ENCODE measurements at places on chromosomes 11 and 22.

GRCh38 chr11:95803973-95804372, 13.7 kb downstream of the CEP57 start:
- DNase-seq: no peak

DNA sequence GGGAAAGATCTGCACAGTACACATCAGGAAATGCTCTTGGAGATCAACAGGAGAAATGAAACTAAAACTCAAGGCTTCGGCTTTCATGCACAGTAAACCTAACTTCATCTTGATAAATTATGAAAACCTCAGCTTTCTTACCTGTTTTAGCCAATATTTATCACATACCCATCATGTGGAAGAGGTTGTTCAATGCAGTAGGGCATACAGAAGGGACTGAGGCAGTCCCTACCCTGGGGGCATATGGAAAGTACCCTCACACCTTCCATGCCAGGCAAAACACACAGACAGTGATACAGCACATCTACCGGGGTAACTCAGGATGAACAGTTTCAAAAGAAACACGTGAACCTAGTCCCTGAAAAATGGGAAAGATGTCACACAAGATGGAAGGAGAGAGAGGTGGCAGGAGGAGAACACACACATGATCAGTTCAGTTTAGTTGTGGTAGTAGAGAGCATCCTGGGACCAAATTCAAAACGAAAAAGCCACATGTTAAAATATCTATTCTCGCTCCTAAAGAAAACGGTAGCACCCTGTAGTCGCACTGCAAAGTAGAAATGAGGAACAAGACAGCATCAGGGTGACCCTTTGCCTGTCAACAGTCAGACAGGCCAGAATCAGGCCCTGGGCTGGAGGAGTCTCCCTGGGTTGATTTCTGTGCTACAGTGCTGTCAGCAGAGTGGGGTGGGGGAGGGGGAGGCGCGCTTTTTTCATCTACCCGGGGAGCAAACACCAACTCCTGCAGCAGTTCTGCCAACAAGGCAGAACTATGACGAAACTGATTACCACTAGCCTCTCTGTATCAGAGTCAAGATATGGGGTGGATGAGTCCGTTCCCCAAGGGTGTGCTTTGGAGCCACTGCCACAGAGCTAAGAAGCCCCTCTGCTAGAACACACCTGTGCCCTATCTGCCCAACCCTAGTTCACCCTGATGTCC, 1.3 kb downstream of the HIRA start:
- no peak for DNase-seq

DNA sequence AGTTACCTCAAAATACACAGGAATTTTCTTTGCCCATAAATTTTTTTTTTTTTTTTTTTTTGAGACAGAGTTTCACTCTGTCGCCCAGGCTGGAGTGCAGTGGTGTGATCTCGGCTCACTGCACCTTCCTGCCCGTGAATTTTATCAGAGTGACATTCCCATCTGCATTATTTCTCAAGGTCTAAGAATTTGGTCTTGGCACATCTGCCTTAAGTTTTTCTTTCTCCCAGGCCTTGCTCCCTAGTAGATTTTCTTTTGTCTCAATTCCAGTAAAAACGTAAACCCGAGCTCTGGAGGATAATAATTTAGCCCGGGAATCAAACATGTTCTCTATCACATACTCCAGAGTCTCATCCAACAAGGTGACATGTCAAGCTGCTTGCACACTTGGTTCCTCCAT, 12.4 kb downstream of the TRIM6 start:
- no peak for DNase-seq

DNA sequence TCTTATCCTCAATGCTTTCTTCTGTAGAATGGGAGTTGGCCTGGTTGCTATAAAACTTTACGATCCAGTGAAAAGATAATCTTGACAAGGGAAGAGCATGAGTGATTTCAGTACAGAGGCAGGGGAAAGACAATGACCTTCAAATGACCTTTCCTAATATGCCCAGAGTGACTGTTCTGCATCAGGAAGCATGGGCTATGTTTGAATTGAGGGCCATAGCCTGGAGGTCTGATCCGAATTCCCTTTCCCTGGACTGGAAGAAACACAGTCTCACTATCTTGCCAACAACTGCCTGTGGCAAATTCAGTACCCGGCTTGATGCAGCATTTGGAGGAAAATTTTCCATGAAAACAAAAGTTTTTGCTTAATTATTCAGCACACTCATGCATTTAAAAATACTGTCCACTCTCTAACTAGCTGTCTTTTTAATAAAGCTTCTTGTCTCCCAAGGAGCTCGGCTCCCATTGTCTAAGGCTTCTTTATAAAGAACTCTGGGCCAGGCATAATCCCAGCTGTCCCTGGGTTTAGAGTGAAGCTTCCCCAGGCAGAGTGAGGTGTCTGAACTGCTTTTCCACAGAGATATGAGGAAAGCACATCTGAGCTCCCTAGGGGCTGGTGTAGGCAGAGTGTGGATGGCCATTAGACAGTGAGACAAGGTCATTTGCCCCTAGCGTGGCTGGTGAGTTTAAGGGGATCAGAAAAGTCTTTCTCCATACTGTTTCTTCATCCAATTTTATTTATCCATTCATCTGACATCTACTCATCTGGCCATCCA, 132.7 kb upstream of the CADM1 start:
- no peak for DNase-seq

DNA sequence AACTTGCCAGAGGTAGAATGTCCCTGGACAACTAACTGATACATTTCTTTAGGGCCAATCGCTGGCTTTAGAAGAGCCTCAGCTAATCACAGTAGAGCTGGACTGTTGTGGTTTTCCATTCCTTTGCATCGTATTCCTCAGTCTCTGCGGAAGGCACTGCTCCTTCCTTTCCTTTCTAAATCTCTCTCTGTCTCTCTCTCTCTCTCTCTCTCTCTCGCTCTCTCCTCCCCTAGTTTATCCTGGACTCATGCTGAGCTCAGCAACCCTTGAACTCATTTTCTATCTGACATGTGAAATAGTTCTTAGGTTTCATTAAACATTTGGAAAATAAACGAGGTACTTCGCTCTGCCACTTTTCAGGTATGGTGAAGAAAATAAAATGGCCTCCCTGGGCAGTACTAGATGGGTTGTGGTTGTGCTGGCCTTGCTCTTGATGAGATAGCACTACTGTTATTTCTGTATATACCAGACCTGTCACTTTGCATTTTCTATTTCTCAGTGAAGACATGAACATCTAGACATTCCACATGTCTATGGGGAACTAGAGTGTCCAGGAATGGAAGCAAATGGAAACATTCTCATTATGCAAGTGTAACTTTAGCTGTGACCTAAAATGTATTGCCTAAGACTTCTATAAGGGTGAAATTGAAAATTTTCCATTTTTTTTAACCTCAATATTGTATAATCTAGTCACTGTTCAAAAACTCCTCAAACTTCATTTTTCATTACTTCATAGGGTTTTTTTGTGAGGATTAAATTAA, 12.0 kb upstream of the SESN3 start:
- no peak for DNase-seq

- no peak for DNase-seq
These were observed 63.8 kb upstream of the NUP50 start for GRCh38 chr22:45099961-45100360.

Measured in right forelimb (tissue), 1 donor.